Tibial nerve (tissue), 4 donors: ENCODE measurements at places on chromosomes 6 and 20. TPM values are rescaled to one million over a fixed set of nuclear protein-coding genes. Genes with fewer than 3 reads are reported as not detected.
A peak's percentile ranks its signal among the peaks of the same experiment; 100 is the strongest.

- H3K36me3 ChIP-seq: no peaks in the 10 kb centered on the region
- peaks cover 8% of the 10 kb centered on the region for H3K4me1 ChIP-seq
- H3K4me3 ChIP-seq: no peak overlapping the region
- H3K27ac ChIP-seq: no peak overlapping the region
- DNase-seq: no peak
Measured at GRCh38 chr6:41470029-41470330, 76.2 kb upstream of the FOXP4 start.

GRCh38 chr6:135906542-135906941 is 55.0 kb downstream of the PDE7B start:
- no peaks in the 10 kb centered on the region for H3K36me3 ChIP-seq
- H3K27ac ChIP-seq: peak overlapping the region; percentile 79

DNA sequence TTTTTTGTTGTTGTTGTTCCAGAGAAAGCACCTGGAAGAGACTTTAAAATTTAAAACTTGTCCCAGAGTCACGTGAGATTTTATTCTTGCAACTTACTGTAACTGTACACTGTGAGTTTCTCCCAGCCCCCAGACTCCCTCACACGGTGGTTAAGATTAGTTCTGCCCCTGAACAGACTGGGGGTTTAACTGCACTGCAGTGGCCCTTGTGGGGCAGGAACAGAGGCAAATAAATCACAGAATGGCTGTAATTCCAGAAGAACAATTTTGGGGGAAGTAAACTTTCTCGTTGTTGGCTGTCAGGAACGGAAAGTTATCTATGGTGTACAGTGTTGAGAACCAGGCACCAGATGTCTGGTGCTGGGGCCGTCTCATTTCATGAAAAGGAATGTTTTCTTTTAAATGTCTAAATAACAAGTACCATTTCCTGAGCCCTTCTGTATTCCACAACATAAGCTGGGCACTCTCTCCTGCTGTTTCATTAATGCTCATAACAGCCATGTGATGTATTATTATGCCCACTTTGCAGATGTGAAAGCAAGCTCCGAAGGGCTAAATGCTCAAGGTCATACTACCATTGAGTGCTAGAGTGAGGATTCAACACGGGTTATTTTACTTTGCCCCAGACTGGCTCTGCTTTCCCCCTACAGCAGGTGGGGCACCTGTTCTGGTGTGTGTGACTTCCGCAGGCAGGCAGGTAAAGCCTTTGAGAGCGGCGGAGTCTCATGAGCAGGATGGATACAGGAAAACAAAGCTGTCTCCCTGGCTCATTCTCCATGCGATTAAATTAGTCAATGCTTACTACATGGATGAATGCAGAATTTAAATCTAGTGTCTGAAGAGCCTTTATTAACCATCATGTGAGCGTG is 30.5 kb downstream of the CNKSR3 start:
- no peaks in the 10 kb centered on the region for H3K36me3 ChIP-seq
- no peaks in the 10 kb centered on the region for H3K4me1 ChIP-seq
- DNase-seq: no peak
- no peaks in the 10 kb centered on the region for H3K27me3 ChIP-seq
- no peak overlapping the region for H3K4me3 ChIP-seq
- H3K27ac ChIP-seq: peak overlapping the region; percentile 75

- DNase-seq: no peak
- H3K27ac ChIP-seq: no peak overlapping the region
- H3K4me3 ChIP-seq: no peak overlapping the region
- H3K27me3 ChIP-seq: no peaks in the 10 kb centered on the region
- H3K4me1 ChIP-seq: no peaks in the 10 kb centered on the region
Measured at GRCh38 chr6:100339574-100340255, 125.0 kb downstream of the SIM1 start.

GRCh38 chr20:38920411-38920810 is 5.8 kb upstream of the FAM83D start:
- H3K36me3 ChIP-seq: peaks cover 8% of the 10 kb centered on the region
- no peak overlapping the region for H3K4me3 ChIP-seq
- H3K4me1 ChIP-seq: no peaks in the 10 kb centered on the region
- H3K27me3 ChIP-seq: no peaks in the 10 kb centered on the region

DNA sequence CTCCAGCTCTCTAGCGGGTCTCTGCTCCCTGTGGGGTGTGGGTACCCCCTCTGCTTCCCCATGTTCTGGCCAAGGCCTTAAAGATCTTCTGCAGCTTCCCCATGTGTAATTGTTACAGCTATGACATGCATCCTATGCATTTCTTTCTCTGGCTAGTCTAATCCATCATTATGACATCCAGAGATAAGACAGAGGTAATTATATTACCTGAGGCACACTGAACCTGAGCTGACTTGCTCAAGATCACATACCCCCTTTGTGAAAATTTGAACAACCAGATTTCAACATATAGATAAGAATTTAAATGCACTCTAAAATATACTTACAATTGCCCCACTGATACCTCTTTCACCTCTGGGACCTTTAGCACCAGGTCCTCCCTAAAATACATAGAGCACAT is 102.4 kb downstream of the COL12A1 start:
- no peaks in the 10 kb centered on the region for H3K36me3 ChIP-seq
- H3K4me3 ChIP-seq: no peak overlapping the region
- no peak for DNase-seq
- H3K27me3 ChIP-seq: no peaks in the 10 kb centered on the region
- no peaks in the 10 kb centered on the region for H3K4me1 ChIP-seq
- no peak overlapping the region for H3K27ac ChIP-seq

DNA sequence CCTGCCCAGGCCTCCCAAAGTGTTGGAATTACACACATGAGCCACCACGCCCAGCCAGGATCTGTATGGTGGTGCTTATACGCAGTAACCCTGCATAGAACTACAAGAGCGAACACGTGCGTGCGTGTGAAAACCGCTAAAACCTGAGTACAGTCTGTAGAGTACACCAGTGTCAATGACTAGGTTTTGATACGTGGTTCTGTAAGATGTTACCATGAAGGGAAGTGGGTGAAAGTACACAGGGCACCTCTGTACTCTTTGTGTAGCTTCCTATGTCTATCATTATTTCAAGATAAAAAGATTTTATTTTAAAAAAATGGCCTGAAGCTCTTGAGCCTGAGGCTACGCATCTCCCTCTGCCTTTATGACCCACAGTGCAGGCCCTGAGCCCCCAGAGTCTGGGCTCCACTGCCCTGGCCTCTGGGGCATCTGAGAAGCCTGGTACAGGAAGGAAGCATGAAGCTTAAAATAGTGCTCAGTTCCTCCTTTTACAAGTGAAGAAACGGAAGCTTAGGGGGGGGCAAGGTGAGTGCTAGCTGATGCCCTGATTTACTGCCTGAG is 21.6 kb downstream of the LY86 start:
- no peak overlapping the region for H3K4me3 ChIP-seq
- DNase-seq: no peak
- peaks cover 11% of the 10 kb centered on the region for H3K4me1 ChIP-seq
- no peak overlapping the region for H3K27ac ChIP-seq
- H3K27me3 ChIP-seq: no peaks in the 10 kb centered on the region

DNA sequence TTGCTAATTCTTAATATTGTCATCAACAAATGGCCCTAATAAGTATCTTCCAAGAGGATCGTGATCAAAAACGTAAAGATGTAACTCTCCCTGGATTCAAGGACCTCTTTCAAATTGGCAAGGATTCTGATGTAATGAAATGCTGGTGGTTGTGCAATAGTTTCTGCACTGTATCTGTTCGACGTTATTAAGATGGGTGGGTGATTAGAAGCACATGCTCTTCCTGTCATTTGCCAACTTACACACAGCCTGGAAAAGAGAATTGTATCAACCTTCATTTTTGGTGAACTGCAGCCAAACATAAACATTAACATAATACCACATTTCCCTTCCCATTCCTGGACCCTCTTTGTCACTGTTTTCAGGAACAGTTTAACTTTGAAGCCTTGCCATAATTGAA is 9.8 kb downstream of the FOXQ1 start:
- H3K27ac ChIP-seq: no peak overlapping the region
- DNase-seq: no peak
- no peak overlapping the region for H3K4me3 ChIP-seq
- H3K4me1 ChIP-seq: no peaks in the 10 kb centered on the region
- H3K27me3 ChIP-seq: no peaks in the 10 kb centered on the region

- no peaks in the 10 kb centered on the region for H3K36me3 ChIP-seq
- H3K27ac ChIP-seq: no peak overlapping the region
Measured at GRCh38 chr6:31920811-31921210, 6.7 kb upstream of the C2 start.

DNA sequence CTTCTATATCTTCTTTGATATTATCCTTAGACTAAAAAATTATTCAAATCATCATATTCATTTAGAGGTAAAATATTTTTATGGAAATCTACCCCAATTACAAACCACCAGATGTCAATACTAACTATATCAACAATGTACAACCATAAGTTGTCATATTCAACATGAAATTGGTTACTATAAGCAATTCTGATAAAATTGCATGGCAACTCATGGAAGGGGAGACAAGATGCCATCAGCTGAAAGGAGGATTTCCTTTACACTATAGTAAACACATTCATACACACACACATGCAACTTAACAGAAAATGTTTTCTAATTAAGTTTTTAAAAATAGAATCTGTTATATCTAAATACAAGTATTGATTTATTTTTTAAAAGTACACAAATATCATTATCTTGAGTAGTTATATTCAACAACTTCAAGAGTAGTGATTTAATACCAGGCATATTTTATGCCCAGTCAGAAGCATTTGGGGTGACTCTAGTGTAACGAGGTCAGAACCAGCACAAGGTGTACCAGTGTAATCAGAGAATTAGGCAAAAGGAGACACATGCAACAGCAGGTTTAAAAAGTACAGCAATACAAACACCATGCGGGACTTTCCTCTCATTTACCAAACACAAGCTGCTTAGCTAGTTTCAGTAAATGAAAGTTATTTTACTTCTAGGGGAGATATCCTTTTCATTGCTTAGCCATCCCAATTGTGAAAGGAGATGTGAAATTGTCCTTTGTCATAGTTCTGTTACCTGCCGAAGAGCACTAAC is 1.0 kb downstream of the FILIP1 start:
- H3K4me3 ChIP-seq: peak overlapping the region; percentile 3
- no peaks in the 10 kb centered on the region for H3K36me3 ChIP-seq
- no peak for DNase-seq
- H3K27ac ChIP-seq: no peak overlapping the region
- H3K27me3 ChIP-seq: no peaks in the 10 kb centered on the region

DNA sequence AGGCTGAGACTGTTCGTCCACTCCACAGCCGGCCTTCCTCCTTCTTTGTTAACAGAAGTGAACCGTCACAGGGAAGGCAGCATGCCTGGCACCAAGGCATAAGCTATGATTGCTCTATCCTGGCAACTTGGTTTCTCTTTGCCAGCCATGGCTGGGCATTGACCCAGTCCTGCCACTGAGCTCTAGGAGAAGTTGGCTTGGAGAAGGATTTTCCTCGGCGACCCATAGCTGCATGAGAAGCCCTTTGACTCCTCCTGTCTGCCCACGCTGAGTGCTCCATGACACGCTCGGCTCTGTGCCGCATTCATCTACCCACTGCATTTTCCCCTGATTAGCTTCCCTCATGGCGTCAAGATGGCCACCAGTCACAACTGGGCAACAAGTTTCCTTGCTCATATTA is 111.8 kb upstream of the EXOC2 start:
- peaks cover 10% of the 10 kb centered on the region for H3K27me3 ChIP-seq
- no peak overlapping the region for H3K4me3 ChIP-seq
- no peaks in the 10 kb centered on the region for H3K4me1 ChIP-seq
- H3K27ac ChIP-seq: no peak overlapping the region
- no peak for DNase-seq
- no peaks in the 10 kb centered on the region for H3K36me3 ChIP-seq

The MTHFD1L gene
- 35.1 TPM for total RNA-seq

The TENT5A gene
- 24.3 TPM for total RNA-seq

The PDE10A gene
- total RNA-seq: 6.6 TPM

The BPIFA1 gene
- total RNA-seq: not detected
